ENCODE measurements at places on chromosomes 7 and 10. TPM values are rescaled to one million over a fixed set of nuclear protein-coding genes. Genes with fewer than 3 reads are reported as not detected.

TSPAN15 gene
- total RNA-seq, result 100 TPM

MYO3A gene
- not detected for total RNA-seq

PRLHR gene
- total RNA-seq, result not detected

EEPD1 gene
- total RNA-seq, result 0.23 TPM

- H3K4me3 ChIP-seq, result no peak overlapping the region
- no peak for DNase-seq
- H3K36me3 ChIP-seq, result no peaks in the 10 kb centered on the region
Measured at GRCh38 chr7:134643131-134643530, 3.5 kb upstream of the BPGM start.

DNA sequence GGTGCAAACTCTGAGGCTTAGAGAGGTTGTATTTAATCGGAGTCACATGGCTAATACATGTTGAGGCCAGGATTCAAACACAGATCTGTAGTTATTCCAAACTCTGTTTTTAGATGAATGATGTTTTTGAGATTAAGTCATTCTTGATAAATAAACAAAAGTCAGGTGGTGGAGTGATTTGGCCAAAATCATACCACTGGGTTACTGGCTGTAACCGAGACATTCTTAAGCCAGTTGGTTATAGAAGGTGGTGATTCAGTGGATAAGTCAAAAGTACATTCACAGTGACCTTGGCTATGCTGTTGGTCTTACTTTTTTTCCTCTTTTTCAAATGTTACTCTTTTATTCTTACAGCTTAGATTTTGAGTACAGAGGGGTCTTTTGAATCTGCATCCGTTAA, 361.4 kb downstream of the KIF20B start:
- H3K27me3 ChIP-seq, result no peaks in the 10 kb centered on the region
- H3K27ac ChIP-seq, result no peak overlapping the region
- H3K4me1 ChIP-seq, result no peaks in the 10 kb centered on the region
- no peak overlapping the region for H3K4me3 ChIP-seq

Measured in endothelial cell of umbilical vein (primary cell).